ENCODE measurements at places on chromosomes 6 and 20. TPM values are rescaled to one million over a fixed set of nuclear protein-coding genes. Genes with fewer than 3 reads are reported as not detected.

DNA sequence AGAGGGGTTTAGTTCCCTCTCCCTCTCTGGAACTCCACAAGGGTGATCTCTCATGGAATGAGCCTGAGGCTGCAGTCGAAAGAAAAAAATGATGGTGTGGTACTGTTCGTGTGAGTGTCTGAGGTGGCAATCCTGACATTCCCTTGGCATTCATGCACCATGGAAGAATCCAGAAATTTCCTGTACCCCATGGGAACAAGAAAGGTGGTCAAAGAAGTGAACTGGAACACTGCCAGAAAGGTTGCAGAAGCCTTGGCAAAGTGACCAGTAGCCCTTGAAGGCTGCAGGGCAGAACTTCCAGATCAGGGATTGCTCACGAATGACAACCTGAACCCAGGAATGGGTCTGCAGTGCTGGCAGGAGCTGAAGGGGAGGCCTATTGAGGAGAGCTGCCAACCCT, 394.7 kb downstream of the CD83 start:
- DNase-seq, result no peak

DNA sequence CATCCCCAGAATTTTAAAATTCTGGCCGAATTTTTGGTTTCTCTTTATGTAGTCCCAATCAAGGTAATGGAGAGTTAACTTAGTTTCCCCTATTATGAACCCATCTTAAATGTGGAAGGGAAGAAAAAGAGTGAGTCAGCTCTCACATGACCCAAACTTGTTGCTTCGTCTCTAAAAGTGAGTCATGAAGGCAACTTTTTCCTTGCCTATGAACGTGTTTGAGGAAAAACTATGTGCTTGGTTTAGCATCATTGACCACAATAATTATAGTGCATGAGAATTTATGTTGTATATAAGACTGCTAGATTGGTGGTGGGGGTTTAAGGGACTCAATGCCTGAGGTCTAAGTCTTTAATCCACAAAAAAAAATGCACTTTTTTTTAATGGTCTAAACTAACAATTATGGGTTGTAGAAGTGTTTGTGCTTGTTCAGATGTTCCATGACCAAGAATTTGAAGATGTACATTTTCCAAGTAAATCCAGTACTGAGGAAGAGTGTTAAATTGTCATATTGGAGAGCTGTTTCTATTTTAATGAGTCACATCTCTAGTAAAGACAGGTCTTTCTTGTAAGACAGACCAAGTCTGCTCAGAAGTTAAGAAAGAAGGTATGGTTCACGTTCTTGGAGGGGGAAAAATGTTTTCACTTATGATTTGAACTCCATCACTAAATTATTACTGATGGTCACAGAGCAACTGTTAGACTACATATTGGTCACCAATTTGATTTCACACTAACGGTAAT, 409.9 kb upstream of the MARCKS start:
- peak; percentile 95 for DNase-seq

DNA sequence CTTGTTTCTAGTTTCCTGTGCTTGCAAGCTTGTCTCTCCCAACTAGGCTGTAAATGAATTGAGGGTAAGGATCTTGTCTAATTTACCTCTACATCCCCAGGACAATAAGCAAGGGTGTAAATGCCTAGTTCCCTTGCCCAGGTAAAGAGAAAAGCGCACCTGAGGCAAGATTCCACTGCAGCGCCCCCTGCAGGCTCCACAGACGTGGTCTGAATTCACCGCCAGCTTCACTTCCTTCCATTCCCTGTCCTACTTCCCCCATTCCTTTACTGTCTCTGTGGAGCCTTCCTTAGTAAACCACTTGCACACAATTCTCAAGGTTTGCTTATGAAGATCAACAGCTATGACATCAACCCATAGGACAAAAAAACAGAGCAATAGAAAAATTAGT, 42.3 kb downstream of the ANKEF1 start:
- no peak for DNase-seq

Gene WFDC2
- 2.4 TPM for total RNA-seq

All from astrocyte (in vitro differentiated cells and primary cell).